ENCODE measurements at places on chromosomes 3 and 15.

- no peak for DNase-seq
Observed at GRCh38 chr3:107674371-107674770, 151.6 kb downstream of the BBX start.

GRCh38 chr15:92580933-92581445 lies 74.6 kb downstream of the FAM174B start:
- no peak for DNase-seq

DNA sequence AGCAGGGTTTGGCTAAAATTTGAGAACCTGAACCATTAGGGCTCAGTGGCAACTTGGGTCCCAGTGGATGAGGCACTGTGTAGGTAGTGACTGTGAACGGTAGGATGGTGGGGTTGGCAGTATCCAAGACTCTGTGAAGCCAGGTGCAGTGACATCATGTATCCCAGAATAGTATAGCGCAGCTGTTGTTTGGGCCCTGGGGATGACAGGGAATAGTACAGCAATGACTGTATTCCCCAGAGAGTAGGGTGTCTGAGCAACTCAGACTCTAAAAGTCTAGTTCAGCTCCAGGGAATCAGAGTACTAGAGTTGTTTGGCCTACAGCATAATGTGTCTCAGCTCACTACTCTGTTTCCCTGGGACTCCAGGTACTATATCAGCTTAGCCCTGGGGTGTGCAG lies 20.7 kb upstream of the PPP2R3A start:
- DNase-seq, result no peak

- no peak for DNase-seq
Observed at GRCh38 chr3:8445861-8446260, 55.8 kb upstream of the LMCD1 start.

DNA sequence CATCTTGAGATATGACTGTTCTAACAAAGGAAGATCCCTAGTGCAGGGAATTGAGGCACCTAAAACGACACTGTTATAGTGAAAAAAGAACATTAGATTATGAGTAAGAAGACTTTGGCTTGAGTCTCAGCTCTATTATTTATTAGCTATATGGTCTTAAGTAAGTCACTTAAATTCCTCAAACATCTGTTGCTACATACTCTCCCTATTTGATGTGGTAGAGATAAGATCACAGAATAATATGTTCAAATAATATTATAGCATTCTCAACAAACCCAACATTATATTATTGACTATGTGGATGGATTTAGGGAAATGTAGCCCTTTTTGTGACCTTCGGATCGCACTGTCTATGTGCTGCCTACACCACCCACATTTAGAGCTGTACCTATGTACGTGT lies 136.9 kb downstream of the P2RY1 start:
- no peak for DNase-seq

DNA sequence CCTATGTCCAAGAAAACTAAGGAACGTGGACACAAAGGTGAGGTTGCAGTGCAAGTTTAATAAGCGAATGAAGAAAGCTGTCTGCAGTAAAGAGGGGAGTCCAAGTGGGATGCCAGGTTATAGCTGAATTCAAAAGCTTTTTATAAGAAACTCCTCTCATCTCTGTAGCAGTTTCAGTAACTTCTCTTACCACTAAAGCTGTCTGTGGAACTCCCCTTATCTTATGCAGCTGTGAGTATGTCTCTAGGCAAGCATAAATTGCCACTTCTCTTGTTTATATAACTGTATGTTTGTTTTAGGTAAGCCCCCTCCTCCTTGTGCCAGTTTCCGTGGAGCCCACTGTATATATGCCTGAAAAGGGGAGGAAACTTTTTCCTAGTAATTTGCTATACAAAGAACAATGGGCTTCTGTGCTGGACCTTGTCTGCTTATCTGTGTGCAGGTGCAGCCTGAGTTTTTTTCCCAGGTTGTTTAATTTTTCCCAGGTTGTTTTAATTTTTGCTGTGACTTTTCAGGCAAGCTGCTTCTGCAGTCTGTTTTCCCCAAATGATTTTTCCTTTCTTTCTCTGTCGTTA lies 875.1 kb upstream of the EPHA6 start:
- DNase-seq, result no peak

DNA sequence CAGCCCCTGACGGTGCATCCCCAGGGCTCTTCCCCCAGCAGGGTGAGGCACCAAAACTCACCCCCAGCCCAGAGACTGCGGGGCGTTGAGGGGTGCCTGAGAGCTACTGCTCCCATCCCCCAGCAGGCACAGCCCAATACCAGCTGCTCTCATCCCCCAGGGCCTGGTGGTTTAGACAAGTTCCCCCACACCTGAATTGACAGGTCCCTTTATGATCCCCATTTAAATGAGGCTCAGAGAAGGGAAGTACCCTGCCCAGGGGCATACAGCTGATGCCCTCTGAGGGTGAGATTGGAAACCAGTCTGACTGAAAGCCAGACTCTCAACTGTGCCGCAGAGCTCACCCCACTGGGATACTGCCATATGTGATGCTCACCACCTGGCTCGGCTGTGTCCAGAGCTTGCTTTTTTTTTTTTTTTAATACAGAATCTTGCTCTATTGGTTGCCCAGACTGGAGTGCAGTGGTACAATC lies 20.1 kb downstream of the DUSP7 start:
- no peak for DNase-seq

GRCh38 chr3:97125902-97126499 lies 311.6 kb downstream of the EPHA6 start:
- no peak for DNase-seq

- no peak for DNase-seq
Observed at GRCh38 chr3:4827767-4828166, 151.5 kb upstream of the BHLHE40 start.

DNA sequence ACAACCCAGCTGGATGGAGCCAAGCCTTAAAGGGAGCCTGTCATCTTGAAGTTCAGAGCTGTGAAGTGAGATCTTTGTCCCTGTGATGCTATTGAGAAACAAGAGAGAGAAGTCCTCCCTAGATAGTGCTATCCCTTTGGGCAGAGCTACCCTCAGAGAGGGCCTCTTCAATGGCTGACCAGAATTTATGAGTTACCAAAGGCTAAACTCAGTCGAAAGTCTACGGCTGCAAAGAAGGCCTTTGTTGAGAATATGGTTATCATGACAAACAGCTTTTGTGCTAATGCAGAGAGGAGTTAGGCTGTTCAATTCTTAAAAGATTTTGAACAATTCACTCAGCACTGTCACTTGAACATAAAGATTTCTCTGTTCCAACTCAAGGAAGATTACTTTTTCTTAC lies 65.9 kb upstream of the C3orf80 start:
- DNase-seq, result no peak

GRCh38 chr3:95655363-95655986 lies 1158.9 kb upstream of the EPHA6 start:
- DNase-seq, result no peak

- DNase-seq, result no peak
Observed at GRCh38 chr3:79278681-79279080, 489.1 kb downstream of the ROBO1 start.

- no peak for DNase-seq
Observed at GRCh38 chr3:15427182-15427880, at the start of the genes EAF1 and METTL6. TSS of gene EAF1 (plus strand) at chr3:15427598. CDS start at chr3:15427780, 182 bp downstream. TSS of gene METTL6 (minus strand) at chr3:15427544. CDS start at chr3:15426511, 1,033 bp downstream.

DNA sequence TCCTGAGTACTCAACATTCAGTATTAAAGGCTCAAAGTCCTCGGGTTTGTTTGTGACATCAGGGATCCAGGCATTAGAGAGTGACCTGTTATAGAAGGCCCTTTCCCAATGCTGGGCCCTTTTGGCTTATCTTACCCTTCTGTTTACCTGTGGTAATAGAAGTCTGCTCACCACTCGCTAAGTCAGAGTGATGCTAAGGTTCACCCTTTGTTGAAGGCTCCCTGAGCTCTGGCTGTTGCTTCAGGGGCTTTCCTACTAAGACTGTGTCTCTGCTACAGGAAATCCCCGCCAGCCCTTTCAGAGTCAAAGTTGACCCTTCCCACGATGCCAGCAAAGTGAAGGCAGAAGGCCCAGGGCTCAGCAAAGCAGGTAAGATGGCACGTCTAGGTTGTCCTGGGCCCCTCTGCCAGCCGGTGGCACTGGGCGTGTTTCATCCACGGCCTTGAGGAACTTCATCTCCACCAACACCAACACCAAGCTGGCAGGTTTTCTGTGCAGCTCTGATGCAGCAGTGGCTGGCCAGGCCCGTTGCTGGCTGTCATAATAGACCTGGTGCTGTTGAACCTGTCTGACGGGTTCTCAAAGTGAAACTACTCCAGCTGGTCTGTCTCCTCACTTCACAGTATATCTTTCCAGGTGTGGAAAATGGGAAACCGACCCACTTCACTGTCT lies 99.1 kb downstream of the DNASE1L3 start:
- no peak for DNase-seq

DNA sequence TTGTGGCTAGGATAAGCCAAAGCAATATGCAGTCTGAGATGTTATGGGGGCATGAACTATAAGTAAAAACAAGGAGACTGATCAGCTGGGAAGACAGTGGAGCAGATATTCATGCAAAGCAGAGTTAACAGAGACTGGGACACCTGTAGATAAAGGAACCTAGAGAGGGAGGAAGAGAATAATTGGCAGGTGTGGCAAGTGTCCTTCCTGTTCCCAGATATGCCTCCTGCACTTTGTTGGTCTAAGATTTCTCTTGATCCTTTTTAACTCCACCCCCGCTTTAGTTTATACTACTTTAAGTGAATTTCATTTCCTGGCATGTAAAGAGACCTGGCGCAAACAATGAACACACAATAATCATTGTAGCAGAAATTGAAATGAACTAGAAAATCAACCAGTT lies 169.4 kb downstream of the CNTN6 start:
- DNase-seq, result no peak

DNA sequence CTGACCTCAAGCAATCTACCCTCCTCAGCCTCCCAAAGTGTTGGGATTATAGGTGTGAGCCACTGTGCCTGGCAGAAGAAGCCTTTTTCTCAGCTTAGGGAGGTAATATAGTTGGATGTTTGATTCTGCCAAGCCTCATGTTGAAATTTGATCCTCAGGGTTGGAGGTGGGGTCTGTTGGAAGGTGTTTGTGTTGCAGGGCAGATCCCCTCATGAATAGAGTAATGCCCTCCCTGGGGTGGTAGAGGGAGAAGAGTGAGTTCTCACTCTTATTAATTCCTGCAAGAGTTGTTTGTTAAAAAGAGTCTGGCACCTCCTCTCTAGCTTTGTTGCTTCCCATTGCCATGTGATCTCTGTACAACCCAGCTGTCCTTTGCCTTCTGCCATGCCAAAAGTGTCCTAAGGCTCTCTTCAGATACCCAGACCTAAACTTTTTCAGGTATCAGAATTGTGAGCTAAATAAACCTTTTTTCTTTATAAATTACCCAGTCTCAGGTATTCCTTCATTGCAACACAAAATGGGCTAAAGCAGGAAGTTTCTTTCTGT lies 16.4 kb downstream of the NECTIN3 start:
- no peak for DNase-seq

DNA sequence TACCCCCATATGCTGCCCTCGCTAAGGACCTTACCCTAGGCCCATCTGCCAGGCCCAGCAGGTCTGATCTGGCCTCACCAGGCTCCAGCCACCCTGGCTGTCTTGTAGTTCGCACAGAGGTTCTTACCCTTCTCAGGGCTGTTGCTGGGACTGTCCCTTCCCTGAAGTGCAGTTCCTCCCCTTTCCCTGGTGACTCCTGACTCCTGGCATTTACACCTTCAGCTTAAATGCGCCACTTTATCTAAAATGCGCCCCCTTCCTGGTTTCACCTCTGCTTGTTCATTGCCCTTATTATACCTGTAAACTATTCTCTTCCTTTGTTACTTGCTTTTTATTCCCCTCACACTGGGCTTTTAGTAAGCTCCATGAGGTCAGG lies 835 bp upstream of the TTLL3 start:
- no peak for DNase-seq

DNA sequence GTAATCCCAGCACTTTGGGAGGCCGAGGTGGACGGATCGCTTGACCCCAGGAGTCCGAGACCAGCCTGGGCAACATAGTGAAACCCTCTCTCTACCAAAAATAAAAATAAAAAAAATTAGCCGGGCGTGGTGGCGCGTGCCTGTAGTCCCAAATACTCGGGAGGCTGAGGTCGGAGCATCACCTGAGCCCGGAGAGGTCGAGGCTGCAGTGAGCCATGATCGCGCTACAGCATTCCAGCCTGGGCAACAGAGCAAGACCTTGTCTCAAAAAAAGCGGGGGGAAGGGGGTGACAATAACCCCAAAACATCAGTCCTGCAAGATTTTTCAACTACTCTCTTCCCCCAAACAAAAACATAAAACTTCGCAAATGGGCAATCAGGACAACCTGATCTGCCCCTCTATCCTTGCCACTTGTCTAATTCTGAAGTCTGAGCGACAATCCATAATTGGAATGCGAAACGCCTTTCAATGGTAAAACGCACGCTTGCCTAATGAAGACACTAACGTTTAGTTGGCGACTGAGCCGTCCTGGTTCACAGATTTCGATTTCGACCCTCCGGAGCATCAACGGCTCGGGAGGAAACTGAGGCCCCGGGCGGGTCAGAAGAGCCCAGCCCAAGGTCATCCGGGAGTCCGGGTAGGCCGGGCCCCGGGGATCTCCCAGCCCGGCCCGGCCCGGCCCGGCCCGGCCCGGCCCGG lies 868 bp downstream of the BTBD1 start:
- DNase-seq, result no peak

DNA sequence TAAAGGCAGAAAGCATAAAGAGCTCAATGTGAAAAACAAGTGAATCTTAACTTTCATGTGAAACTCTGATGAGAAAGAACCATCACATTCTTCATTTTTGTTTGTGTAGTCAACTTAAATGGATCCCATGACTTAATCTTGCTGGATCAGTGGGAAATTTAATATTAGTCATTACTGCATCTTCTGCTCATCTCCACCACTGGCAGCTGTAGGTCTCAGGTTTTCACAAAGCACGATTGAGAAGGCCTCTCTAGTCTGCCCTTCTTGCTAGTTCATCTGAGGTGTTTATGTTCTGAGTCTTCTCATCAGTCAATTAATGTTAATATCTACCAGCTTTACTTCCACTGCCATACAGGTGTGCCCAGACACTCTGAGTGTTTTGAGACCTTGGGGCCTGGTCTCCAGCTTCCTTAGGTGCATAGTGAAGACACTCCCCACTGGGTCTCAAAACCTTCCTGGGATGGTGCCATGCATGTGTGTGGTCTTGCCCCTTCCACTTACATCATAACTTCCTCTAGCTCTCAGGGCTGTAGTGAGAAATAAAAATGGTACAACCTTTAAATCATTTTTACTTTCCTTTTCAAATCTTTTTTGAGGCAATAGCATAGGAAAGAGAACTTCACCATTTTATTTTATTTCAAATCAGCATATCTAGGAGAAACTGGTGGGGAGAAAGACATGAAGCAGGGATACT lies 421.6 kb upstream of the CBLB start:
- no peak for DNase-seq

- DNase-seq, result no peak
Observed at GRCh38 chr3:166837535-166837934, 542.6 kb downstream of the ZBBX start.

DNA sequence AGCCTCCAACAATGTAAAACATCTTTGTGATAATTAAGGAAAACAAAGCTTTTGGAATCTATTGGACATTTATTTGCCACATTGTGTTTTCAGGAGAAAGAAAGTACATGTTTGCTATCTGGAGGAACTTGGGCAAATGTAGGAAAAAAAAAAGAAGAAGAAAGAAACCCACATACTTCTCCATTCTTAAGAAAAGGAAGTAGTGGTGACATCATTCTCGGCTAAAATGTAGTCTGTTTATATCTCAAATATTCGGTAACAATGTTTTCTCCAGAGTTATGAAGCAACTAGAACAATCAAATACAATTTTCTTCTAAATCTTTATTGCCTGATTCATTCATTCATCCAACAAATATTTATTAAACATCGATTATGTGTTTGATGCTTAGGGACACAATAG lies 2.3 kb upstream of the TGFBR2 start:
- no peak for DNase-seq
